ENCODE measurements at places on chromosomes 5 and 9.

DNA sequence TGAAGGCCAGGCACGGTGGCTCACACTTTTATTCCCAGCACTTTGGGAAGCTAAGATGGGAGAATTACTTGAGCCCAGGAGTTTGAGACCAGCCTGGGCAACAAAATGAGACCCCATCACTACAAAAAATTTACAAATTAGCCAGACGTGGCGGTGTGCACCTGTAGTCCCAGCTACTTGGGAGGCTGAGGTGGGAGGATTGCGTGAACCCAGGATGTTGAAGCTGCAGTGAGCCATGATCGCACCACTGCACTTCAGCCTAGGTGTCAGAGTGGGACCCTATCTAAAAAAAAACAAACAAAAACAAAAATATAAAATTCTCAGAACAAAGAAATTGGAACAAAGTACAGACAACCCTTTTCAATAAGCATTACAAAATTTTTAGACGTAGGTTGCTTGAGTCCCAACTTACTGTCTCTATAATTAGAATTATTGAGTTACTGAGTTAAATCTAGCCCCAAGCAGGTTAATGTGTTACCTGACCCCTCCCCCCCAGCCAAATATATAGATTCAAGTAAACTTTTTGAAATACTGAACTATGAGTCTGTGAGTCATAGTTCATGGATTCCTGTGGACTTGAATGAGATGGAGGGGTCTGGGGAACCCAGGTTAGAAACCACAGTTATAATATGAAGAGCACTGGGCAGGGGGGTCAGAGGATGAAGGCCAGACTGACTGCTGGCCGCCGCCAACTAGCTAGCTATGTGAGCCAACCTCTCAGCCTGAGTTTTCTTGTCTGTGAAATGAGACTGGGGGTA, 173.1 kb downstream of the AOPEP start:
- DNase-seq: no peak

DNA sequence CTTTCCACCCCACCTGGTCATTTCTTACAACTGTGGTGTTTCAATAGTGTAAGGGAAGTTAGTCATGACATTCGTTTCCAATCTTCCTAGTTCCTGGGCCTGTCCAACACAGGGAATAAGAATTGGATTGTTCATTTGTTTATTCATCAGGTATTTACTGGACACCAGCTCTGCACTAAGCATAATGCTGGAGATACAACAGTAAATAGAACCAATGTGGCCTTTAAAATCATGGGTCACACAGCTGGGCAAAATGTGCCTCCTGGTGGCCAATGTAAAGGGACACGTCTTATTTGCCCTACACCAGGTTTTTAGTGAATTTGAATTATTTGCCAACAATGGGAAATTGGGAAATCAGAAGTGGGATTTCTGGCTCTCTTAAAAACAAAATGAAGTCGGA, 10.4 kb downstream of the ABLIM3 start:
- no peak for DNase-seq

- no peak for DNase-seq
Measured at GRCh38 chr9:129343424-129344375, 165.6 kb upstream of the IER5L start.

DNA sequence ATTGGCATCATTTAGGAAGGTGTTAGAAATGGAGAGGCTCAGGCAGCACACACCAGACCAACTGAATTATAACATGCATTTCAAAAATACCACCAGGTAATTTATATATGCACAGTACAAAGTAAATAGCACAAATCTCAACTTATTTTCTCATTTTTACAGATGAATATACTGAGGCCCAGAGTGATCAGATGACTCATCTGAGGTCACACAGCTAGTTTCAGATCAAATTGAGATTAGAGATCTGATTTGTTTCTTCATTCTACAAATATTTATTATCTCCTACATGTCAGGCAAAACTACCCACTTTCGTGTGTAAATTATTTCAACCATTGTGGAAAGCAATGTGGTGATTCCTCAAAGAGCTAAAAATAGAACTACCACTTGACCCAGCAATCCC, 507.1 kb downstream of the TLE4 start:
- DNase-seq: no peak

DNA sequence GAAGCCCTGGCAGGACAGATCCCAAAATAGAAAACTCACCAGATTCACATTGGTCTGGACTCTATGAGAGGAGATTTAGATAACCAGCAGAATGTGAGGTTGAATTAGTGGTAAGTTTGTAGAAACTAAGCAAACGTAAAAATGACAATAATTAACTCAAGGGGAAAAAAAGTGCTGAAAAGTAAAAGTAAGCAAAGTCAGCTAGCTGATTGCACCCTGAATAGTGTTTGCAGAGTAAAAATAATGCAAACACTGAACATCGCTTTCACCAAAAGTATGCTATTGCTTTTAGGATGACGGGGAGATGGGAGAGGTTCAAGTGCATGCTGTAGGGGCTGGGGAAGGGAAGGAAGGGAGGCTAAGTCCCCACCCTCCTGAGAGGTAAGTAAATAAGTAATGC, 92.5 kb upstream of the RARS1 start:
- no peak for DNase-seq

GRCh38 chr9:136220017-136220729, 15.2 kb upstream of the LHX3 start:
- peak; percentile 32 for DNase-seq
